ENCODE measurements at places on chromosomes 7 and 10. TPM values are rescaled to one million over a fixed set of nuclear protein-coding genes. Genes with fewer than 3 reads are reported as not detected.

PALD1 gene
- 10.0 TPM for total RNA-seq

TMEM130 gene
- 36.3 TPM for total RNA-seq

- no peak for DNase-seq
Measured at GRCh38 chr10:35563261-35563891, 41.8 kb upstream of the GJD4 start.

GRCh38 chr10:118304521-118304920, 37.6 kb downstream of the FAM204A start:
- no peak for DNase-seq

GRCh38 chr7:102323914-102324195, 32.4 kb downstream of the SPDYE6 start:
- no peak for DNase-seq

DNA sequence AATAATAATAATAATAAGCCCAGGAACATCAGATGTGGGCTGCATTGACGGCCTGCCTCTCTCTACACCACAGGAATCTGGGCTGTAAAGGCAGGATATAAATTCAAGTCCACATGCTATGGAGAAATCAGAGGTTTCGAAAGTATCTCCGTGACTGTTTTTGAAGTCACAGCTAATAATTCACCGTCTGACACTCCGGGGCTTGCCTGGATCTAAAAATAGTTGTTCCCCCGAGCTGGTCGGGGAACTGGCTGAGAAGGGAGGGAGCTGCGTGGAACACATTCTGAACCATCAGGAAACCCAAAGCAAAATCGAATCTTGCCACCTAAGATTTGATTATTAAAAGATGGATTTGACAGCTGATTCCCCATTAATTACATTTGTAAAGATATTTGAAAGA, 35.4 kb downstream of the KLF6 start:
- DNase-seq, result no peak

- DNase-seq, result no peak
Measured at GRCh38 chr10:5614155-5614721, 52.2 kb downstream of the ASB13 start.

GRCh38 chr7:140924821-140925421, at the start of gene BRAF:
TSS of gene BRAF (minus strand) at chr7:140924929. CDS start at chr7:140924703, 226 bp downstream.
- DNase-seq, result peak; percentile 97

Measured in spinal cord (tissue), 10 donors.